NK-92 treated with Interleukin-12 subunit alpha and Interleukin-12 subunit beta, amount 100 ng/mL, for 24 hours (cell line): ENCODE measurements at places on chromosomes 16 and 17.

DNA sequence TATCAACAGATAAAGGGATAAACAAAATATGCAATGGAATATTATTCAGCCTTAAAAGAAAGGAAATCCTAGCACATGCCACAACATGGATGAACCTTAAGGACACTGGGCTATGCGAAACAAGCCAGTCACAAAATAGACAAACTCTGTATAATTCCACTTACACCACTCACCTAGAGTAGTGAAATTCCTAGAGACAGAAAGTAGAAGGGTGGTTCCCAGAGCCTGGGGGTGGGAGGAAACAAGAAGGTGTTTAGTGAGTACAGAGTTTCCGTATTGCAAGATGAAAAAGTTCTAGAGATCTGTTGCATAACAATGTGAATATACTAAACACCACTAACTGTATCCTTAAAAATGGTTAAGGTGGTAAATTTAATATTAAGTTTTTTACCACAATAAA lies 10.0 kb downstream of the SPOP start:
- DNase-seq: no peak

GRCh38 chr16:57800200-57801097 lies 1.8 kb downstream of the KIFC3 start:
- no peak for DNase-seq

DNA sequence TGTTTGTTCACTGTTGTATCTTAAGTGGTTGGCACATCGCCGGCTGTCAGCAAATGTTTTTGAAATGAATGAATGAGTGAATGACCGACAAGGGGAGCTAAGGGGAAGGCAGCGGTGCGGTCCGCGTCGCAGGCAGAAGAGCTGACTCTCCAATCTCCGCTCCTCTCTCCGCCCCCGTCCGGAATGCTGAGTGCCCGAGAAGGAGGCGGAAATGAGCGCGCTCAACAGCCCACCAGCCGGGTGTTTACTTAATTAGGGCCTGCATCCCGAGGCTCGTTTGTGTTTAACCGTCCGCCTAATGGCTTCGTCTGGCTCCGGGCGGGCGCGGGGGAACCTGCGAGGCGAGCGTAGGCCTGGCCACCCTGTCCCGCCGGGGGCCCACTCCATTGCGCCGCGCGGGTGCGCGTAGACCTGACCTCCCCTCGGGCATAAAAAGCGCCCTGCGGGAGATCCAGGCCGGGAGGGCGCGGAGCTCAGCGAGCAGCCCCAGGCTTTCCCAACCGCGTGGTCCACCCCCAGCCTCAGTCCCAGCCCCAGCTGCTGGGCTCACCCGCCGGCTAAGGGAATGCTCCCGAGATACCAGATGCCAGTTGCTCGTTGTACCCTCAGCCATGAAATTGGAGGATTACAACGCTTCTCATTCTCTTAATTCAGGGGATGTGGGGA lies 2.5 kb upstream of the CDH3 start:
- DNase-seq: no peak

GRCh38 chr16:49470513-49470991 lies 96.9 kb downstream of the C16orf78 start:
- no peak for DNase-seq

GRCh38 chr16:48879223-48880122 lies 269.5 kb upstream of the N4BP1 start:
- DNase-seq: no peak

- no peak for DNase-seq
Measured at GRCh38 chr16:85201574-85201973, 89.3 kb upstream of the CIBAR2 start.

- DNase-seq: no peak
Measured at GRCh38 chr17:61309362-61310256, 90.0 kb upstream of the TBX2 start.

- DNase-seq: no peak
Measured at GRCh38 chr17:63024716-63025115, 58.7 kb downstream of the TANC2 start.

DNA sequence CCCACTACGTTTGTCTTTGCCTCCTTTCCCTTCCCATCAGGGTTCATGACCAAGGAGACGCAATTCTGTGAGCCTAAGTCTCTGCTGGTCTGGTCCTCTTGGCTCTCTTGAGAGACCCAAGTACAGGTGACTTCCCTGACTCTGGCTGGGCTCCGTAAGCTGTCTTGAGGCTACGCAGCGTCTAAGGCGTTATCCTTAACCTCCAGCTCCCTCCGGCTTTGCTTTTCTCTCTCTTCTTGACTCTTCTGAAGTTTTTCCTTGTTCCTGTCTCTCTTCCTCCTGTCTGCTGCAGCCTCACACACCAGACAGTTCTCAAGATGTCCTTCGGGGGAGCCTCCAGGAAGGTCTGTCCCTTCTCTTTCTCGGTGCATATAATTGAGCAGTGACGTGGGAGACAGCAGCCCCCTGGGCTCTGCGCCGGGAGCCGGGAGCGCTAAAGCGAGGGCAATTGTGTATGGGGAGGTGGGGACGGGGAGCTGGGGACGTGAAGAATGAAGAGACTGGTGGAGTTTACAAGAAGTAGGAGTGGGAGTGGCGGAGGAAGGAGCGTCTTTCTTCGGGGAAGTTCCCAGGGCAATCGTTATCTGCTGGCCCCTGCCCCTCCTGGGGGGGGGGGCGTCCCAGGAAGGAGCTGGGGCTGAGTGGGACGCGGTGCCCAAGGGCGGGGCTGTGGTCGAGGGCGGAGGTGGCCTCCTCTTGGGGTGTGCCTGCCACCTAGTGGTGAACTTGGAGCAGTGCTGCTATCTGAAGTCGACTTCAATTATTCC lies 6.9 kb upstream of the PIRT start:
- peak; percentile 2 for DNase-seq

GRCh38 chr17:29073520-29073919 lies 30.6 kb downstream of the PIPOX start:
- no peak for DNase-seq

GRCh38 chr17:79026376-79027273 lies 2.7 kb downstream of the C1QTNF1 start:
- DNase-seq: no peak

- DNase-seq: no peak
Measured at GRCh38 chr16:52251495-52251894, 295.4 kb downstream of the TOX3 start.

DNA sequence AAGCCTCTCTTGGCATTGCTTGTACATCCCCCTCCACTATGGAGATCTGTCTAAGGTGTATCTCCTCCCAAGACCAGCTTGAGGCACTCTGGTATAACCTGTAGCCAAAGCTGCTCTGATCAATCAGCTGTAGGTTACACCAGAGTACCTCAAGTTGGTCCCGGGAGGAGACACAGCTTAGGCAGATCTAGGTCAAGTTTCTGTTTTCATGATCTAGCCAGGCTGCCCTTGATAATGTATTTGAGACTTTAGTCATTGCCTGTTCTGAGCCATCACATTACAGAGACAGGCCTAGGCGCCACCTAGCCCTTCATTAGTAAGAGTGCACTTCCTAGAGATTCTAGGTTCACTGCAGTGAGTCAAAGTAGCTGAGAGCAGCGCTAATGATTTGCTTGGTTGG lies 31.4 kb downstream of the ASGR1 start:
- no peak for DNase-seq

DNA sequence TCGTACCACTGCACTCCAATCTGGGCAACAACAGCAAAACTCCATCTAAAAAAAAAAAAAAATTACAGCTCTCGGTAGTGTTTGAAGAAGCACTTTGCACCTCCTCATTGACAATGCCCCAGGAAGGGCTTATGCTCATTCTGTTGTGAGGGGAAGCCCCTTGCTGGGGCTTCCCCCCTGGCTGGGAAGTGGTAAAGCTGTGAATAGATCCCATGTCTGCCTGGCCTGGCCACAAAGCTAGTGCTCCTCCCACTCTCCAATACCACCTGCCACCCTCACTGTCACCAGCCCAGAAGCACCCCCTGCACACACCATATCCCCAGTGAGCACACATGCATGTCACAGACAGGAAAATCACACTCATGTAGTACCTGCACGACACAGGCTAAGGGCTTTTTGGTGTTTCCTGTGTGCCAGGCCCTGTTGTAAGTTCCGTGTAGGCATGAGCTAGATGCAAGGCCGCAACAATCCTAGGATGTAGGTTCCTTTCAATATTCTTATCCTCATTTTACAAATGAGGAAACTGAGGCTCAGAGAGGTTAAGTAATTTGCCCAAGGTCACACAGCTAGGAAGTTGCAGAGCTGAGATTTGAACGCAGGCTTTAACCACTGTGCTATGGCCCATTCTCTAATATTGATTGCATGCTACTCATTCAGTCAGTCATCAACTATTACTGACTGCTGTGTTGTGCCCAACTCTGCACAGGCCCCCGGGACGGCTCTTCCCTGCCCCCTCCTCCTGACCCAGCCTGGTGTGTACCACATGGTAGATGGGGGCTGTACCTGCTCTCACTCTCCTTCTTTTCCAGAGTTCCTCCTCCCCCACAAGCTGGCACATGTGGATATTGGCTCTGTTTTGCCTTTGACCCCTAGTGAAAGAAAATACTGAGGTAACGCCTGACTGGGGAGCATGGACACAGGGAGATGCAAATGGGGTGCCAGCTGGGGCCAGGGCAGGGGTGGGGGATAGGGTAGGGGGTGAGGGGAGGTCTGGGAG lies 11.9 kb upstream of the COL1A1 start:
- peak; percentile 75 for DNase-seq

DNA sequence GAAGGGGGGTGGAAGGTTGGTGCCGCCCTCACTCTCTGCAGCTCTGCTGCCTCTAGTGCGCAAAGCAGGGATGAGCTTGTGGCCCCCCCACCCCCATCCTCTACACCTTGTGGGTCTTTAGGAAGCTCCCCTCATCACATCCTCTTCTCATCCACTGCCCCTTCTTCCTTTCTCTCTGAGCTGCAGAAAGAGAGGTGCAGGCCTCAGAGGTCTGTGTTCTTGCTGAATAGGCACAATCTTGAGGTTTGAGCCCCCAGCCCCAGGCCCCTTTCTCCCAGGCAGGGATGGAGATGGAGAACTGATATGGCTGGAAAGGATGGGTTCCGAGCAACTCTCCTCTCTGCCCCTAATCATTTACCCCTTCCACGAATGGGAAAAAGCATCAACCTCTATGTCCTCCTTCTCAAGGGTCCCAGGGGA lies 2.6 kb downstream of the CACNA1G start:
- no peak for DNase-seq

GRCh38 chr16:67198238-67198734 lies 645 bp upstream of the ELMO3 start:
- no peak for DNase-seq

DNA sequence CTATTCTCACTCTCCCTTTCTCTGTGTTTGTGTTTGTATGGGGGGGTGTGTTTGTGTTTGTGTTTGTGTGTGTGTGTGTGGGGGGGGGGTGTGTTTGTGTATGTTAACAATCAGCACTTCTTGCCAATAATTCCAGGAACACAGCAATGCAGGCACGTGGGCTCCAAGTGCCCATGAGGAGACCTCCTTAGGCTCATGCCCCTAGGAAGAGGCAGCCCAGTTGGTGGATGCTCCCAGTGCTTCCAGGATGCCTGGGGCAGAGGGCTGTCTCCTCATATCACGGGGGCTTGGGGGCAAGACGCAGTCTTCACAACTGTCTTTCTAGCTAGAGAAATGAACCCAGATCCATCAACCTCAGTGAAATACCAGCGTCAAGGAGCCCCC lies 9.9 kb downstream of the ABR start:
- no peak for DNase-seq

- no peak for DNase-seq
Measured at GRCh38 chr16:1915732-1916639, 2.2 kb downstream of the HS3ST6 start.

DNA sequence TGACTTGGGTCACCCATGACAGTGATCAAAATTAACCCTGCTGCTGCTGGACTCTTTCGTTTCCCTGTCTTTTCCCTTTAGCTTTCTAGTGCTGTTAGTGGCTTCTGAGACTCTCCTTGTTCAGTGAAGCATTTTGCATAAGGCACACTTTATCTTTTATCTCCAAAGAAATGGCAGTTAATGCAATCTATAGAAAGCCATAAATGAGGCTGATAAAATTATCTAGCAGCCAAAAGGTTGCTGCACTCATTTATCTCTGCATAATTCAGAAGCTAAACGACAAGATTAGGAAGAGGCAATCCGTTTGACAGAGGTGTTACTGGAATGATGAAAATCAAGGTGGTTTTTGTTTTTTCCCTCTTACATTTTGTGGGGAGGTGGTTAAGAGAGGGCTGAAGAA lies 1109.5 kb upstream of the EEF2KMT start:
- no peak for DNase-seq
